Esophagus mucosa (tissue), 1 donor: ENCODE measurements at places on chromosomes 1 and 21.

GRCh38 chr1:206575165-206575893 is 36.9 kb downstream of the EIF2D start:
- ATAC-seq: peak; percentile 59

- ATAC-seq: peak; percentile 79
These were observed 56.9 kb upstream of the MAP1LC3C start for GRCh38 chr1:242055749-242056320.

GRCh38 chr1:33822396-33822795 is 41.5 kb upstream of the HMGB4 start:
- ATAC-seq: no peak

GRCh38 chr1:185156288-185156853 is 382 bp downstream of the TRMT1L start:
- ATAC-seq: peak; percentile 32

DNA sequence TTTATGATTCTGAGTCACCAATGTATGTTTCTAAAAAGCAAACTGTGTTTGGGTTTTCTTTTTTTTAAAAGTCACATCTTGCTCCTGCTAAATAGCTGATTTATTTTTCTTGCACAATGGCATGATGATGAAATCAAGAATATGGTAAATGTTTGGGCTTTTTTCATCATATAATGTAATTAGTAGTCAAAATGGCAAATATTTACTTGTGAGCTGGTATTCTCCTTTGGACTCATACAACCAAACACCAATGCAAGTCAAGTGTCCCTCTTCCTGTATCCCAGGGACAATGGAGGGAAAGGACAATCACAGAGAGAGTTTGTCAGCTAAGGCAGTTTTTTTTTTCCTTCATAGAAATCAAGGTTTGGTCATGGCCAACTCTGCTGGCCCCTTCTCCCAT is 94.6 kb upstream of the RALGPS2 start:
- ATAC-seq: no peak

- no peak for ATAC-seq
These were observed 24.1 kb downstream of the KCNJ15 start for GRCh38 chr21:38280867-38281266.

DNA sequence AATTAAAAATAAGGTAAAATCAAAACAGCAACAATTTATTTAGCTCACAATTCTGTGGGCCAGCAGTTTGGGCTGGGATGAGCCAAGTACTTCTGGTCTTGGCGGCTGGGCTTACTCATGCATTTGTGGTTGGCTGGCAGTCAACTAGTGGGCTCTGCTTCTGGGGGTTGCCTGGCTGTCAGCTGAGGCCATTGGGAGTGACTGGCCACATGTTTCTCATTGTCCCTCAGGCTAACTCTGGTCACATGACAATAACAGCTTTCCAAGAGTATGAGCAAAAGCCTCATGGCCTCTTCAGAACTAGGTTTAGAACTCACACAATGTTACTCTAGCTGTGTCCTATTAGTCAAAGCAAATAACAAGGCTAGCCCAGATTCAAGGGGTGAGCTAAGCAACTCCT is 15.6 kb upstream of the CHIA start:
- ATAC-seq: peak; percentile 17

DNA sequence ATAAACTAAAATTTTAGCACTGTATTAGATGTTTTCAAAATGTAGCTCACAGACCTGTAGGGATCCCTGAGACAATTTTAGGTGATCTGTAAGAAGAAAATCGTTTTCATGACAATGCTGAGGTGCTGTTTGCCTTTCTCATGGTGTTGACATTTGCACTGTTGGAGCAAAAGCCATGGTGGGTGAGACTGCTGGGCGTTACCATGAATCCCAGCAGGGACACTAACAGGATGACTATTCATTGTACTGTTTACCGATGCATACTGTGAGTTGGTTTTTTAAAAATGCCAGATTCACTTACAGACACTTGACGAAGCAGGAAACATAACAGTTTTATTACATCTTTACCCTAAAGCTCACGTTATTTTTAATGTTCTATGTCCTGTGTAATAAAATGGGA is 468.5 kb downstream of the PCP4 start:
- no peak for ATAC-seq

- no peak for ATAC-seq
These were observed 101.2 kb downstream of the RERE start for GRCh38 chr1:8716238-8716637.

- ATAC-seq: no peak
These were observed 118.0 kb upstream of the PLPPR4 start for GRCh38 chr1:99146129-99146848.

GRCh38 chr1:58204284-58204683 is 342.2 kb downstream of the OMA1 start:
- ATAC-seq: no peak

DNA sequence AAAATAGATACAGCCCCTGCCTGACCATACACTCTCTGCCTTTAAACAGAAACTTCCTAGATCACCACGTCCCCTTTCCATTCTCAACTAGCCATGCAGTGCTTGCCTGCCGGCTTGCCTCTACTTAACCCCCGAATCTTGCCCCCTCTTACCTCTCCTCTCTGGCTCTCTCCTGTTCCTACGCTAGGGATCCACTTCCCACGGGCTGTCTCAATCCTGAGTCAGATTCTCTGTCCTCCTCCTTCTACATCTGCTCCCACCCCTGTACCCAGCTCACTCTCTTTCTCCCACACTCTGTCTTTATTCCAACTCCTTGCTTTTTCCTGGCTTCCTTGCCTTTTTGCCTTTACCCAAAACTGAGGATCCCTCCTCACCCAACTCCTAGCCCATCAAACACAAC is 29.3 kb downstream of the ATF3 start:
- ATAC-seq: no peak

DNA sequence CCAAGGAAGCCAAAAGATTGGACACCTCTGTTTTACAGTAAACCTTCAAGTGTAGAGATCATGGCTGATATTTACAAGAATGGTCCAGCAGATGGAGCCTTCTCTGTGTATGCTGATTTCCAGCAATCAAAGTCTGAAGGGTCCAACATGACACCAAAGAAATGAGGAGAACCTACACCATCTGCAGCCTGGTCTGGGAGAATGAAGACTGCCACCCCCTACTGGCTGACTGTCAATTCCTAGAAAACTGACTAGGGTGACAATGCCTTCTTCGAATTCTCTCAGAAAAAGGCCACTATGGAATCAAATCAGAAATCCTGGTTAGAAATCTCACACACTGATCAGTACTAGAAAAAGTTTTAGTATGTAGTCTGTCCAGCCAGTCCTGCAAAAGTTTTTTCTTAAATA is 83.3 kb downstream of the CDC42BPA start:
- ATAC-seq: peak; percentile 33

DNA sequence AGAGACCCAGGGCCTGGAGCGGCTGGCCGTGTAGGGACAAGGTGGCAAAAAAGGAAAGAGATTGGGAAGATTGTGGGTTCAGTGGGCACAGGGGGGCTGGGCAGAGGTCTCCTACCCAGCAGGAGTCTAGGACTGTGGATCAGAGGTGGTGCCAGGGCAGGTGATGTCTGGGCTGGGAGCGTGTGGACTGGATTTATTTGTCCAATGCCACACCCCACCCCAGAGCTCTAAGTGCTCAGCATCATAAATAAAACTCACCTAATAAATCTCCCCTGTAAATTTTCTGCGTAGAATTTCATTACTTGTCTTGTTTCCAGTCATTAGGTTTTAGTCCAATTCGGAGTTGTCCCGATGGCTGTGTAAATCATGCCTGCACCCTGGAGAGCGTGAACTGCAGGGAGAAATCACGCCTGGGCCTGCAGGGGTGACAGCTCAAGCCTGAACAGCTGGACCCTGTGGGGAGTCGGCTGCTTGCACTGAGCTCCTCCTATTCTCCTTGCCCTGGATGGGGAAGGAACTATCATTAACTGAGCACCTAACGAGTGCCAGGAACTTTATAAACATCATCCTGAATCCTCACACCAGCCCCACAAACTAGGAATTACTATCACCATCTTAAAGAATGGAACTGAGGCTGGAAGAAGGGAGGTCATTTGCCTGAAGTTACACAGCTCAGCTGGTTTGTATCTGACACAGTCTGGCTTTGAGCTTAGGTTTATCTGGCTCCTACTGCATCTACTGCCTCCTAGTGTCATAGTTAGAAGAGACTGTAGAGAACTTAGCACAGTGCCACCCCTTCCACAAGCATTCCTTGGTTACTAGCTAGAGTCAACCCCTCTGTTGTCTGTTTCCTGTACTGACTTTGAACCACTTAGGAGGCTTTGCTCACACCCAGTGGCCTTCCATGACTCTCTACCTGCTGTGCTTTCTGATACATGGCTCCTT is 25.0 kb upstream of the POU3F1 start:
- peak; percentile 64 for ATAC-seq

DNA sequence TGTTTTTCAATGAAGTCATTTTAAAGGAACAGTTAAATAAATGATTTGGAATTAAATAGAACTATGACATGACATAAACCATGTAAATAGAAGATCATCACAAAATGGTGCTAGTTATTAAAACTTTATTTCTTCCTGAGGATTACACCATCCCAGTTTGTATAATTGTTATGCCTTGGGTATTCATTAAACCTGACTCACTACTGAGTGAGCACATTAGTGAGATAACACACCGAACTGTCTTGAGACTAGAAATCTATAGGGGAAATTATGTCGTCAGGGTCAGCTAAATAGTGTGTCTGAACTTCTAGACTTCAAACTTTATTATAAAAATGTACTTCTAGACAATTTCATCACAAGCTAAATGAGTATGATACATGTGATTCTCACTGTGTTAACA is 189.4 kb downstream of the NCAM2 start:
- no peak for ATAC-seq
